ENCODE measurements at places on chromosomes 3 and 15. TPM values are rescaled to one million over a fixed set of nuclear protein-coding genes. Genes with fewer than 3 reads are reported as not detected.
A peak's percentile ranks its signal among the peaks of the same experiment; 100 is the strongest.

Gene SYNPR
- 0.59 TPM for total RNA-seq

Gene OXNAD1
- total RNA-seq = 28.7 TPM

Gene CFAP100
- total RNA-seq = 0.12 TPM

Gene ERICH6
- not detected for total RNA-seq

Gene LDHAL6B
- total RNA-seq = not detected

Gene B3GNT5
- total RNA-seq = 14.1 TPM

Gene ATP13A4
- 0.32 TPM for total RNA-seq

Gene TTLL13
- not detected for total RNA-seq

Gene CDC25A
- 51.8 TPM for total RNA-seq

Gene POC1A
- 18.7 TPM for total RNA-seq

Gene LCMT2
- 14.2 TPM for total RNA-seq

DNA sequence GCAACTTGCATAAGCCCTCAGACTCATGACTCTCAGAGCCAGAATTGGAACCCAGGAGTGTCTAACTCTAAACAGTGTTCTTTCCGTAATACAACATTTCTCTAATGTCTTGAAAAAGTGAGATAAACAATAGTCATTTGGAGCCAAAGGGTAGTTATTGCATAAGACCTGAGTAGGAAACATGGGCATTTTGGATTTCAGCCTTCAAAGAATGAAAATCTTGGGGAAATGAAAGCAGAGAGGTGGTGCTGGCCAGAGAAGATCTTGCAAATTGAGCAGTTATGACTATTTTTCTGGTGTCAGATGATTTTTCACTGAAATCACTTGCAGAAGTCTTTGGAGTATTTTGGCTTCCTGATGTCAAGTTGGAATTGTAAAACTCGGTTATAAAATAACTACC is 379.4 kb downstream of the DIPK2A start:
- DNase-seq = no peak

DNA sequence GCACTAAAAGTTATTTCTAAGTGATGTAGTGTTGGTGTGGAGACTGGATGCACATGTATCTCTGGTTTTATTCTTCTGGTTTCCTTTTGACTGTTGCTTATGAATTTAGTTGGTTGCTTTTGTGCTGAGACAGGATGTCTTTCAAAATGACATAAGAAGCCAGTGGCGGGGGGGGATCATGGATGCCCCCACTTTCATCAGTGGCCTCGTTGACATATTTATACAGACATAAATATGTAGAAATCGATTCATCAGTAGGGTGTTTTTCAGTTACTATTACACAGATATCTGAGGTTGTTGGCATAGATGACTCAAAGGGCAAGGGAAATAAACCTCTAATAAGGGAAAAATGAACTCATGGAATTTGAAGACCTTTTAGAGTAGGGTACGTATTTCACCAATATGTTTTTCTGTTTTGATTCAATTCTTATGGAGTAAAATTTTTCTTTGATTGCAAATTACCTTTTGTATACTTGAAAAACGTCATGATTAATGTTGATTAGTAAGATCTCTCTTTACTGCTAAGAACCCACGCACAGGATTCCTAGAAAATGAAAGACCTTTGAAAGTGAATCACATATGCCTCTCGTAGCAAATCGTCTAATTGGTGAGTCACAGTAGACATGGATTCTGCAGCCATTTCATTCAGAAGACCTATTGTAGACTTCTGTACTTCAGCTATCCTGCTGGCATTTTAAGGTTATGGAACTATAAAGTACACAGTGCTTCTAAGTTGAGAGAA is 97.4 kb upstream of the RBMS3 start:
- DNase-seq = no peak

DNA sequence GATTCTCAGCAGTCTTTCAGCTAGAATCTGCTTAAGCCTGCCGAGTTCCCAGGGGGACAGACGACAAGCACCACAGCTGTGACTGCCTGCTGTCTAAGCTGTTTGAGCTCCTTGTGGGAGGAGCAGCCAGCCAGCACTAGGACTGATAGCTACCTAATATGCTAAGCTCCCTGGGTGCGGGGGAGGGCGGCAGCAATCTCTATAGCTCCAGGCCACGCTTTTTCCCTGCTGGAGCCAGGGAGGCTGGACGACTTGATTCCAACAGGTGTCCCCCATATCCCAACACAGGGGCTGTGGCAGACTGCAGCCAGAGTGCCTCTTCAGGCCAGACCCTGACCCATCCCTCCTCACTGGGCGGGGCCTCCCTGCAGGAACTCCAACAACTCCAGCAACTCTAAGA is 134.1 kb upstream of the ARPP21 start:
- peak; percentile 95 for DNase-seq

GRCh38 chr15:74657846-74658245 is 38.0 kb downstream of the EDC3 start:
- no peak for DNase-seq

GRCh38 chr3:197025736-197026480 is 3.7 kb downstream of the MELTF start:
- no peak for DNase-seq

GRCh38 chr3:39982665-39983357 is 173.4 kb downstream of the MYRIP start:
- DNase-seq = no peak

GRCh38 chr15:31437686-31438085 is 111.1 kb downstream of the KLF13 start:
- DNase-seq = no peak

DNA sequence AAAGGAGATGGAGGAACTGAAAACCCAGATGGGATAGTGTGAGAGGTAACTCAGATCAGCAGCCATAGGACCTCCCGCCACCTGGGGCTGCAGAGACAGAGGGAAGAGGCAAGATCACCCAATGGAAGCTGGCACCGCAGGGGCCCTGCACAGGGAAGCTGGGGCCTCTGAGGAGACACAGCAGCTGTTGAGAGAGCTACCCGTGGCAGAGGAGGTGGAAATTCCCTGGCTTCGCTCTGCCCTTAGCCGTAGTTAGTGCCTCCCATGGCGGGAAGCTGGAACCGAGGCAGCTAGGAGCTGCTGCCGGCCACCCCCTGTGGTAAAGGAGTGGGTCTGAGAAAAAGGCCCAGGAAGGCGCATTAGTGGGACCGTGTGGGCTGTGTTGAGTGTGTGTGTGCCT is 18.0 kb upstream of the PLXNA1 start:
- no peak for DNase-seq

DNA sequence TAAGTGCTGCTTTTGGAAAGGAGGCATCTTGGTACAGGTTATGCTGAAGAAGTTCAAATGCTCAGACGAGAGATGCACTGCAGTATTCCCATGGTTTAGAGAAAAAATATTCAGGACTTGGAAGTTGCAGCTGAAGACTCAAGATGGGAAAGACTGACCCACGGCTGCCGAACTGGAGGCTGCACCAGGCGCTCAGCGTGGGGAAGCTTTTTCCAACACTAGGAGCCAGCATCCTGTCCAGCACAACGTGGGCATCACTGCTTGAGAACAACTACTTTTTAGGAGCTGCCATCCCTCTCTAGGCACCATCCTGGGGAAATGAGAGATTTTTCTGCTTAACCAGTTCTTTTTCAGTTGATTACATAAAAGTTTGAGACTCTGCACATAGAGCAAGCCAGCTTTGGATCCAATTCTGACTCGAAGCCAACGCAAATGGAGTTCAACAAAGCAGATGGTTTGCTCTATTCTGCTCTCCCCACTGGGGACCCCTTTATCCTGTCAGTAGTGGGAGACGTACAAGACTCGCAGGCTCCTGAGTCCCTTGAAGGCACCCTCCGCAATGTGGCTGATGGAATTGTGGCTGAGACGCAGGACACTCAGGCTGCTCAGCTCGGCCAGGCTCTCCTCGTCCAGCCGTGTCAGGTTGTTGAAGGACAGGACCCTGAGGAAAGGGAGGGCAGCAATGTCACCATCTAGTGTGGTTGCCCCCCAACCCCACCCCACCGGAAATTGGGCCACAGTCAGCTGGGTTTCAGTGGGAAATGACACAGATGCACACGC is 93.8 kb downstream of the LRIG1 start:
- no peak for DNase-seq

- no peak for DNase-seq
Observed at GRCh38 chr3:47121409-47121808, 42.5 kb downstream of the SETD2 start.

- DNase-seq = no peak
Observed at GRCh38 chr15:93210995-93211394, 122.0 kb upstream of the RGMA start.

DNA sequence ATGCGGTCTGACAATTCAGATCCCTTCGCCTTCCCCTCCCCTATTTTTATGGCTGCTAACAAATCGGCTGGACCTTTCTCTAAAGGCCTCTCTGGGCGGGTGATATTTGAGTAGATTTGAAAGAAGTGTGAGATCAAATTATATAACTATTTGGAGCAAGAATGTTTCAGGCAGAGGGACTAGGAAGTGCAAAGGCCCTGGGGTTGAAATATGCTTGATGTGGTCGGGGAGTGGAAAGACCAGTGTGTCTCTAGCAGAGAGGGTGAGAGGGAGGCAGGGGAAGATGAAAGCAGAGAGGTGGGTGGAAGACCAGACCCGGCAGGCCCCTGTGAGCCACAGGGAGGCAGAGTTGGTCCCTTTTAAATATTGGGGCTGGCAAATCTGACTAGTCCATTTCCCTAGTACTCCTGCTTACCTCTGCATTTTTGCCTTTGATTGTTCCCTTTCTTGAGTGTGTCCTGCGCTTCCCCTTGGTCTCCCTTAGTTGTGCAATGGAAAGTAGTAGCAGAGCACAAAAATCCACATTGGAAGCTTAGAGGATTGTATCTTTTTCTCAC is 32.3 kb downstream of the SLCO3A1 start:
- DNase-seq = peak; percentile 18

- DNase-seq = no peak
Observed at GRCh38 chr3:16759227-16759903, 125.4 kb upstream of the PLCL2 start.

DNA sequence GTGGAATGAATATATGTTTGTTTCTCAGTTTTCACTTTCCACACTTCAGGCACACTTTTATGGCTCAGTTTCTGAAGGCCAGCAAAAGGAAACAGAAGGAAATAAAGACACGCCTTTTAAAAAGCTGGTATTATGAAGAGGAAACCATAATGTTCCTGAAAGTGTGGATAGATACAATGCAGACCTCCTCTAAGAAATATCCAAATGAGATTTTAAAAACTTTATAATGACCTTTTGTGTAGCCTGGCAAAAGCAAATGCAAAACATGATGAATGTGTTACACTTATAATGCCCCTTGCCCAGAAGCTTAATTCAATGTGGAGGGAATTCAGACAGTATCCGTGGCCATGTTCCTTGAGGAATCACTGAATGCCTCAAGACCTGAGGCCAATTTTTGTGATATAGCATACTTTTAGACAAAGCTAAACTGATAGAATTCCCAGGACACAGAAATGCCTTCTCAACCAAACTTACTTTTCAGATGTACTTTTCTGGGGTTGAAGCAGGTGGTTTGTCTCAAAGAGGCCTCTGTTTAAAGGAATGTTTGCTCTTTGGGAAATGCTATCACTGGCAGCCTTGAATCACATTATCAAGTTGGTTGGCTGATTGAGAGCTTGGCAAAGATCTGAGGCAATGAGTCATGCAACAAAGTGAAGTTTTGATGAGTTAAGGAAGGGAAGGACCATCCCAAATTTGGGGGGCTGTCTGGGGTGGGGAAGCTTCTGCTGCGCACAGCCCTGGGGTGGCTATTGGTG is 77.1 kb upstream of the CACNA2D3 start:
- no peak for DNase-seq

GRCh38 chr3:27927882-27928281 is 205.8 kb upstream of the EOMES start:
- no peak for DNase-seq

DNA sequence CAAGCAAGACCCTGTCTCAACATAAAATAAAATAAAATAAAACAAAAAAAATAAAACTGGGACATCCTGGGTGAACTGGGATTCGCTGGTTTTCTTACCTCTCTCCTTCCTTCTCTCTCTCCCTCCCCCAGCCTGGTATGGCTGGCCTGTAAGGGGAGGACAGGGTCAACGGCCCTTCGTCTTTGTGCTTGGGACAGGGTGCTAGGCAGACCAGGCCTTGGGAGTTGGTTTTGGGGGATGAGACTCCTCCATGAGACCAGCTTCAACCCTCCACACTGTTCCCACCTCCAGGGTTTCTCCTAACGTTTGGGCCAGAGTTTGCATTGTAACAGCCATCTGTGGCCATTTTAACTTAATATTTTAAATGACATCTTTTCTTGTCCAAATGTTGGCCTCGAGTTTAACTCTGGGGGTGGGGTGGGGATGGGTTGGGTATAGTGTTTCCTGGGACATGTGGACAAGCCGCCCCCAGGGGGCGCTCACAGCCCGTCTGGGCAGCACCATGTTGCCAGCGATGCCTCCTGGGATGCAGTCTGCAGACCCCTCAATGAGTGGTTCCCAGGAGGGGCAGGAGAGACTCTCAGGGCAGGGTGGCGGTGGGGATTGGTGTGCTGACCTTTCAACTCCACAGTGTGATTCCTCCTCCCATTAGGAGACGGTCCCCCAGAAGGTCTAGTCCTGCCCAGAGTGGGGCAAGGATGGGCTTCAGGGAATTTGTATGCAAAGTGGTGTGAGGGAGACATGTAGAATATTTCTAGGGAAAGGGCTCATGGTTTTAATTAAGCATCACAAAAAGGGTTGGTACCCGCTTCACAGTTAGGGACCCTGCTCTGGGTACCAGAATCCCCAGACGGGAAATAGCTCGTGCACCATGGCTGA is 37.7 kb upstream of the LCTL start:
- DNase-seq = peak; percentile 91

GRCh38 chr15:66221126-66221525 is 32.4 kb downstream of the MEGF11 start:
- DNase-seq = no peak
